Liver (tissue), 10 donors: ENCODE measurements at places on chromosomes 12 and 14. TPM values are rescaled to one million over a fixed set of nuclear protein-coding genes. Genes with fewer than 3 reads are reported as not detected.

GRCh38 chr14:65164825-65165135, 62.5 kb upstream of the MAX start:
- no peak overlapping the region for H3K4me3 ChIP-seq
- DNase-seq = no peak
- H3K27ac ChIP-seq = no peak overlapping the region

GRCh38 chr12:6699989-6700645, 498 bp downstream of the PIANP start:
- peaks cover 32% of the 10 kb centered on the region for H3K27me3 ChIP-seq
- no peaks in the 10 kb centered on the region for H3K36me3 ChIP-seq
- peaks cover 3% of the 10 kb centered on the region for H3K4me1 ChIP-seq
- no peak for DNase-seq
- no peak overlapping the region for H3K27ac ChIP-seq
- no peak overlapping the region for H3K4me3 ChIP-seq

GRCh38 chr14:100022772-100023451, 42.3 kb upstream of the EVL start:
- DNase-seq = no peak

DNA sequence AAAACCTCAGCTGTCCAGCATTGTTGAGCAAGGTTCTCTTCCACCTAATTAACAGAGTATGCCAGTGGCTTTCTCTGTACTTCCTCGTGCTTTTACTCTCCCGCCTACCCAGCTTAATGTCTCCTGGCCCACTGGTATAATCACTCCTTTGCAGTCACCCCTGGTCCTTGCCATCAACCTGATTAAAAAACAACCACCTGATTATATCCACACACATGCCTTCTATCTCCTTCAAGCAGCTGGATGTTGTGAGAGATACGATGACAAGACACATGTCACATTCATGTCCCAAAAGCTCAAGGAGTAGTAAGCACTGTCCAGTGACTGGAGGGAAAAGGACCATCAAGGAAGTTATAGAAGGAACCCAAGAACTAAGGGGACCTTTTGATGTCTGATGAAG, 241.3 kb upstream of the GRIP1 start:
- no peak overlapping the region for H3K27ac ChIP-seq
- DNase-seq = no peak

DNA sequence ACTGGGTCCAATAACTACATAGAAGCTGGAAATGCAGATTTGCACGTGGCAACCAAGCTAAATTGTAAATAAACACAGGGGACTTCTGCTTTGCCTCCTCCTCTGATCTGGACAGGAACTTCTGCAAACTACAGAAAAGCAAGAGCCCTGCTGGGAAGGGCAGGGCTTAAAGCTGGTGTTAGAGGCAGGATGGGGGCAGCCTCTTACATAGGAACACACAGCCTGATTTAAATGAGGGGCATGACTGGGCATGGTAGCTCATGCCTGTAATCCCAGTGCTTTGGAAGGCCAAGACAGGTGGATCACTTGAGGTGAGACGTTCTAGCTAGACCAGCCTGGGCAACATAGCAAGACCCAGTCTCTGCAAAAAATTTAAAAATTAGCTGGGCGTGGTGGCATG, 46.7 kb downstream of the ERH start:
- H3K4me3 ChIP-seq = no peak overlapping the region
- H3K4me1 ChIP-seq = peaks cover 3% of the 10 kb centered on the region
- DNase-seq = no peak

PRICKLE1 gene
- 3.7 TPM for total RNA-seq

PPP1R36 gene
- 0.09 TPM for total RNA-seq

DNA sequence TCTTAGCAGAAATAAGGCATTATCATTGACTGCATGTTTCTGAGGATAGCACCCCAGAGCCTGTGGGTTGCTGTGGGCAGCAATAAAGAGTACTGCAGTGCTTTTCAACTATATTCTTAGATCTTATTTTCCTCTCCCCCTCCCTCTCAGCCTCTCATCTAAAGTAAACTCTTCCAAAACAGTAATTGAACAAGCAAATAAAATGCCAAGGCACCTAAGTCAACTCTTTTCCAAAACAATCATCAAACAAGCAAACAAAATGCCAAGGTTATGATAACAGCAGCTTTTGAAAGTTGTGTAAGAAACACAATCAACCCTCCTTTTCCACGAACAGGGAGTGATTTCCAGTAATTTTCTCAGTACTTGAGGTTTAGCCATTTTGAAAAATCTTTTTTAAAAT, 1542.6 kb downstream of the AACS start:
- DNase-seq = no peak
- no peak overlapping the region for H3K27ac ChIP-seq
- no peaks in the 10 kb centered on the region for H3K36me3 ChIP-seq
- H3K27me3 ChIP-seq = no peaks in the 10 kb centered on the region

GRCh38 chr12:75661908-75662307, 150.5 kb upstream of the KRR1 start:
- peaks cover 10% of the 10 kb centered on the region for H3K4me1 ChIP-seq
- no peak for DNase-seq
- no peaks in the 10 kb centered on the region for H3K36me3 ChIP-seq
- H3K4me3 ChIP-seq = no peak overlapping the region
- no peak overlapping the region for H3K27ac ChIP-seq
- H3K27me3 ChIP-seq = no peaks in the 10 kb centered on the region

- no peak overlapping the region for H3K4me3 ChIP-seq
- peaks cover 24% of the 10 kb centered on the region for H3K36me3 ChIP-seq
- H3K4me1 ChIP-seq = peaks cover 35% of the 10 kb centered on the region
- no peak overlapping the region for H3K27ac ChIP-seq
Measured at GRCh38 chr12:55824726-55825125, 4.7 kb downstream of the DNAJC14 start.

- H3K4me3 ChIP-seq = no peak overlapping the region
- H3K36me3 ChIP-seq = no peaks in the 10 kb centered on the region
- DNase-seq = no peak
- no peaks in the 10 kb centered on the region for H3K27me3 ChIP-seq
- H3K27ac ChIP-seq = no peak overlapping the region
- no peaks in the 10 kb centered on the region for H3K4me1 ChIP-seq
Measured at GRCh38 chr14:68741839-68742470, 50.9 kb downstream of the ZFP36L1 start.

GRIN2B gene
- under 0.01 TPM for total RNA-seq
